ENCODE measurements at places on chromosomes 4 and X. TPM values are rescaled to one million over a fixed set of nuclear protein-coding genes. Genes with fewer than 3 reads are reported as not detected.

Gene PDCL2
- total RNA-seq = not detected

Gene PABPC1L2A
- not detected for total RNA-seq

Gene HTRA3
- not detected for total RNA-seq

Gene ATP1B4
- not detected for total RNA-seq

Measured in Caki2 (cell line).